Neural progenitor cell (in vitro differentiated cells): ENCODE measurements at places on chromosomes 6 and 20. TPM values are rescaled to one million over a fixed set of nuclear protein-coding genes. Genes with fewer than 3 reads are reported as not detected.
A peak's percentile ranks its signal among the peaks of the same experiment; 100 is the strongest.

The MUC22 gene
- total RNA-seq, result 0.03 TPM in 1 of 2 replicates, not detected in the other

The TP53TG5 gene
- total RNA-seq, result 0.06 TPM in 1 of 2 replicates, not detected in the other

The ZNF451 gene
- 93.4 and 126 TPM in 2 replicates for total RNA-seq

The OR2H1 gene
- not detected in 2 replicates for total RNA-seq

The DPPA5 gene
- not detected in 2 replicates for total RNA-seq

The RWDD1 gene
- 28.0 and 43.2 TPM in 2 replicates for total RNA-seq

The SCUBE3 gene
- total RNA-seq, result 9.0 and 11.4 TPM in 2 replicates

- H3K27me3 ChIP-seq, result no peaks in the 10 kb centered on the region
- no peak overlapping the region for H3K27ac ChIP-seq
- H3K4me3 ChIP-seq, result no peak overlapping the region
- peaks cover 12% of the 10 kb centered on the region for H3K4me1 ChIP-seq
Measured at GRCh38 chr20:32574296-32575226, 10.6 kb downstream of the NOL4L start.

DNA sequence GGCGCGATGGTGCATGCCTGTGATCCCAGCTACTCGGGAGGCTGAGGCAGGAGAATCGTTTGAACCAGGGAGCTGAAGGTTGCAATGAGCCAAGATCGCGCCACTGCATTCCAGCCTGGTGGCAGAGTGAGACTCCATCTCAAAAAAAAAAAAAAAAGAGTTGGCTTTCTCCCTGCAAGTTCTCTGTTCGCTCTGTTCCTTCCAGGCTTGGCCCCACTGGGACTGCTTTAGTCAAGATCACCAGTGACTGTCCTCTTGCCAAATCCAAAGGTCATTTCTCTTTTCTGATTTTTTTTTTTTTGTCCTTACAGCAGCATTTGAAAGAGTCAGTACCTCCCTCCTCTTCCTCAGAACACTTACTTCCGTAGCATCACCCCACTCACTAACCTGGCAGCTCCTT lies 10.8 kb upstream of the GNRH2 start:
- H3K4me3 ChIP-seq, result no peak overlapping the region
- no peak overlapping the region for H3K27ac ChIP-seq
- no peaks in the 10 kb centered on the region for H3K36me3 ChIP-seq
- H3K27me3 ChIP-seq, result no peaks in the 10 kb centered on the region

DNA sequence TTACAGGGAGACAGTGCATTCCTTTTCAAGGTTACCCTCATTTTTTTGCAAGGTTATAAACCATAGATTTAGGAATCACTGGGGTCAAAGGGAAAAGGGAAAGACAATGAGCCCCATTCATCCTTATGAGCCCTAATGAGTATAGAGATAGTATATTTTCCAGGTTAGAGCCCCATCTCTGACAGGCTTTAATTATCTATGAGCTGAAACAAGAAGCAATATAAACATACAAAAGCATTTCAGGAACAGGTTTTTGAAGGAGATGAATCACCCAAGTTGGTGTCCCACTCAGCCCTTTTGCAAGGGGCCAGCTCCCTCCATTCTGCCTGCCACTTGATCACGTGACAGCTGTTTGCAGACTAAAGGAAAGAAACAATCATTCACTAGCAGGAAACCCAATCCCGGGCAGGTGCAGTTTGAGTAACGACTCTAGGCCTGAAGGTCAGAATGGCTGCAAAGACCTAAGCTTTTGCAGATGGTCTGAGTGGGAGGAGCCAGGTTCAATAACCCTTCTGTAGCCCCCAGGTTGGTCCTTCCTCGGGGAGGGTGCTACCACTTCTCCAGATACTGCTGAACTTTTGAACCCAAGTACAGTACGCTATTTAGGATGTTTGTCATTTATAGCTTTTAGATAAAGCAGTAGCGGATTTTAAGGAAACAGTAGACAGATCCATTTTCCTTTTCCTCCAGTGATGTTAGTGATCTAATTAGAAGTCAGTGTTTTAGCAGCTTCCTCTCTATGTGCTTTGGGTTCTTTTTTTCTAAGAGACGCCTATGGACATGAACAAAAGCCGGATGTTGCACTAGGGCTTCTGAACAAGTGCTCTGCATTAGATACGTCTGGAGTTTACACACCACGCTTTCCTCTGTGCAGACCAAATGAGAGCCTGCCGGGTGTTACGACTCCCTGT lies 253.2 kb downstream of the SOX4 start:
- DNase-seq, result peak; percentile 67
- peaks cover 46% of the 10 kb centered on the region for H3K4me1 ChIP-seq
- no peak overlapping the region for H3K27ac ChIP-seq
- no peaks in the 10 kb centered on the region for H3K27me3 ChIP-seq
- H3K4me3 ChIP-seq, result no peak overlapping the region

DNA sequence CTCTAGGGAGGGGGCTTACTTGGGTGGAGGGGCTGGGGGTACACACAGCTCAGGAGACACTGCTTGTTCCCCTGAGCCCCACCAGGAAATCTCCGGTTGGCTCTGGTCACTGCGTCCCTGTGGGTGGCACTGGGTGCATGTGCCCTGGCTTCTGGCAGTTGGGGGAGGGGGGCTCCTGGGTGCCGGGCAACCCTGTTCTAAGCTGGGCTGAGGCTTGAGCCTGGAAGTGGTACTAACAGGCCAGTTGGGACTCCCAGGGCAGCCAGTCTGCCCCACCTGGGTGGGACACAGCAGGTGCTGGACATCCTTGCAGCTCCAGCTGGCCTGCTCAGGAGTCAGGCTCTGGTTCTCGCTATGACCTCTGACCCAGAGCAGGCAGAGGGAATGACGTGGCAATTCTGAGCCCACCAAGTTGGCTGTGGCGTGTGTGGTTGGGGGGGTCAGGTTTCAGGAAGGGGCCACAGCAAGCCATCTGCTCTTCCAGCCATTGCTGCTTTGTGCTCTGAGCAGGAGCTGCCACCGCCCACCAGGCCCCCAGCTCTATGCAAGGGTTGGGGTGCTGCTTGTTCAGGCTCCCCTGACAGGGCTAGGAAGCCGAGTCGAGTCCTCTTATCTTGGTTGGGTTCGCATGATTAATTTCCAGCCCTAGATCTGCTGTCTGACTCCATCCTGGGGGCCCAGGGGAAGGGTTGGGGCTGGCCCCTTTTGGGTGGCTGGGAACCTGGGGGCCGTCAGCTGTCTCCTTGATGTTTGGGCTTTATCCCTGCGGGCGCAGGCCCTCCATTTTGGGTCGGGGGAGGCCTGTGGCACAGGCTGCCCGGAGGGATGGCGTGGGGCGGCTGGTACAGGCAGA lies 590 bp downstream of the C20orf204 start:
- DNase-seq, result no peak
- no peak overlapping the region for H3K27ac ChIP-seq
- peaks cover 31% of the 10 kb centered on the region for H3K4me1 ChIP-seq
- peaks cover 55% of the 10 kb centered on the region for H3K27me3 ChIP-seq
- H3K4me3 ChIP-seq, result no peak overlapping the region

GRCh38 chr20:14878676-14879019 lies 541.2 kb upstream of the FLRT3 start:
- H3K4me3 ChIP-seq, result no peak overlapping the region
- no peak overlapping the region for H3K27ac ChIP-seq
- H3K36me3 ChIP-seq, result no peaks in the 10 kb centered on the region
- H3K4me1 ChIP-seq, result no peaks in the 10 kb centered on the region
- no peak for DNase-seq
- H3K27me3 ChIP-seq, result no peaks in the 10 kb centered on the region

DNA sequence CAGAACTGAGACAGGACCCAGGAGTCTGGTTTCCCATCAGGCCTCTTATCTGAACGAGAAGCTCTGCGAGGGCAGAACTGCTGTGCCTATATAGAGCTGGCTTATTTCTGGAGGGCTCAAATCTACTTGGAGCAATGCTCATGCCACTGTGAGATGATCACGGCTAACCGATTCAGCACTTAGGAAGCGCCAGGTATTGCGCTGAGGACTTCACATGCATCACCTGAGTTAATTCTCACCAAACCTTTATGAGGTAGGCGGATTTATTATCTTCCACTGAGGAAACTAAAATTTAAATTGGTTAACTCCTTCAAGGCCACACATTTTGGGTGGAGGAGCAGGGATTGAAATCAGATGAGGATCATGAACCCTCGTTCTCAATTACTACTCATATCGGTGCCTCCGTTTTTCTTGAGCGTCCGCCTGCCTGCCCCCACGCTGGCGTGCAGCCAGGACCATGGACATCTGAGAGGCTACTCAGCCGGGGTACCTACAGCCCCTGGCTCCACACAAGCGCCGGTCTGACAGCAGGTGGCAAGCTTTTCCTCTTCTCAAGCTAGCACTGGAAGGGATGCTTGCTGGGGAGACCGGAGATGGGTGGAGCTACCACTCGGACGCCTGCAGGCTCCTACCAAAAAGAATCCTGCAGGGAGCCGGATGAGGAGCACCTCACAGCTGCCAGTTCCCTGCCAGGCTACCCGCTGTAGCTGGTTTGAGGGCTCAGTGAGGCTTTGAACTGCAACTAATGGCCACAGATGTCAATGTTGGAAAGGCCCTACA lies 1.0 kb upstream of the PCIF1 start:
- H3K27me3 ChIP-seq, result no peaks in the 10 kb centered on the region
- H3K36me3 ChIP-seq, result no peaks in the 10 kb centered on the region
- H3K27ac ChIP-seq, result peak overlapping the region; percentile 100
- H3K4me1 ChIP-seq, result peaks cover 21% of the 10 kb centered on the region
- peak; percentile 89 for DNase-seq

DNA sequence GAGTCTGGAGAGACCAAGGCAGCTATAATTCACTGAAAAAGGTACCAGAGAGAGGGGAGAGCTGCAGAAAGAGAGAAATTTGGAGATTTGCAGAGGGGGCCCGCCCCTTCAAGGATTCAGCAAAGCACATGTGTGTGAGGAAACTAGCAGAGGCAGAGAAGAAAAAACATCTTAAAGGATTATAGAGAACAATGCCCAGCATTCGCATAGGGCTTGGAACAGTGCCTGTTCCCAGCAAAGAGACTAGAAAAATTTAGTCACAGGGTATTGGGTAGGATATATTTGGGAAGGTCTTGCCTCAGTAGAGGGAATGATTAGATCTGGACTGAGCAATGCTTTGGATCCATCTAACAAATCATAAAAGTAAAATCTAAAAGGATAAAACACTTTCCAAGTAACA lies 44.0 kb downstream of the SRPK1 start:
- H3K36me3 ChIP-seq, result peaks cover 26% of the 10 kb centered on the region
- no peak overlapping the region for H3K4me3 ChIP-seq
- DNase-seq, result peak; percentile 60
- no peaks in the 10 kb centered on the region for H3K27me3 ChIP-seq
- peak overlapping the region; percentile 83 for H3K27ac ChIP-seq
- H3K4me1 ChIP-seq, result peaks cover 12% of the 10 kb centered on the region

GRCh38 chr20:44601801-44602204 lies 19.4 kb downstream of the PKIG start:
- H3K27me3 ChIP-seq, result no peaks in the 10 kb centered on the region
- no peak overlapping the region for H3K4me3 ChIP-seq
- no peak for DNase-seq
- peaks cover 6% of the 10 kb centered on the region for H3K4me1 ChIP-seq
- H3K36me3 ChIP-seq, result no peaks in the 10 kb centered on the region
- no peak overlapping the region for H3K27ac ChIP-seq

GRCh38 chr6:46465294-46466165 lies 25.7 kb downstream of the RCAN2 start:
- no peak overlapping the region for H3K27ac ChIP-seq
- no peaks in the 10 kb centered on the region for H3K36me3 ChIP-seq
- no peak for DNase-seq
- H3K4me1 ChIP-seq, result peaks cover 19% of the 10 kb centered on the region
- no peaks in the 10 kb centered on the region for H3K27me3 ChIP-seq

- H3K36me3 ChIP-seq, result no peaks in the 10 kb centered on the region
- no peaks in the 10 kb centered on the region for H3K27me3 ChIP-seq
- H3K4me3 ChIP-seq, result no peak overlapping the region
- H3K4me1 ChIP-seq, result peaks cover 49% of the 10 kb centered on the region
Measured at GRCh38 chr6:107620732-107621131, 130.8 kb downstream of the SOBP start.

DNA sequence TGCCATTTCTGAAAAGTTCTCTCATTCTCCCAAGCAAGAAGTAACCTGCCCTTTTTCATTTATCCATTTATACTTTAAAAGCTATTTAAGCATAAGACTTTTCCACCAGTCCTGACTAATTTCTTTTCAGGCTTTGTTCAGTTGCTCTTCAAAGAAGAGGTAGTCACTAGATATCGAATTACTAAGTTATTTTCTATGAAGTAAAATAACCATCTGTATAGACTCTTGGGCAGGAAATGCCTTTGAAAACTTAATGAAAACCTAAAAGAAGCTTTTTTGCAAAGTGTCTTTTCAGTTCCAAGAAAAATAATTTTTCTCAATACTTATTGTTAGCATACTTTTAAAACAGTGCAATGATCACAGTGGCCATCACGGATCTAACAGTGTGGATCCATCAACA lies 31.3 kb upstream of the LAMP5 start:
- H3K4me1 ChIP-seq, result peaks cover 6% of the 10 kb centered on the region
- no peak overlapping the region for H3K4me3 ChIP-seq
- no peak for DNase-seq
- no peak overlapping the region for H3K27ac ChIP-seq
- H3K36me3 ChIP-seq, result no peaks in the 10 kb centered on the region
